ENCODE measurements at places on chromosomes 2 and 18.

- DNase-seq = no peak
These were observed 116.4 kb downstream of the INO80D start for GRCh38 chr2:205969584-205969983.

DNA sequence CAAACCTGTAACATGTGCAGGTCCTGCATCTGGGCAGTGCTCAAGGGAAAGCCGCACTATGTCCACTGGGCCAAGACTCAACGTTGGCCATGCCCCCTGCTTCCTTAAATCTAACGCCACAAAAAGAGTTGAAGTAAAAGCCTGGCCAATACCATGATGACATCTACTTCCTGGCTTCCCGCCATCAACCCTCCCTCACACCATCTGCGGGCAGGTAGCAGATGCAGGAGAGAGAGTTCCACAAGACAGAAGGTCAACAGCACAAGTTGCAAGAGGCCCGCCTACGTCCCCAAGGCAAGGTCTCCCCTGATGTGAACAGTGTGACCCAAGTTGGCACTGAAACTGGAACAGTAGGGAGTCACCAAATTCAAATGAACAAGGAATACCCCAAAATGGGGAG is 48.4 kb downstream of the ABCG8 start:
- DNase-seq = no peak

- no peak for DNase-seq
These were observed 88.8 kb downstream of the KYNU start for GRCh38 chr2:142966284-142966683.

DNA sequence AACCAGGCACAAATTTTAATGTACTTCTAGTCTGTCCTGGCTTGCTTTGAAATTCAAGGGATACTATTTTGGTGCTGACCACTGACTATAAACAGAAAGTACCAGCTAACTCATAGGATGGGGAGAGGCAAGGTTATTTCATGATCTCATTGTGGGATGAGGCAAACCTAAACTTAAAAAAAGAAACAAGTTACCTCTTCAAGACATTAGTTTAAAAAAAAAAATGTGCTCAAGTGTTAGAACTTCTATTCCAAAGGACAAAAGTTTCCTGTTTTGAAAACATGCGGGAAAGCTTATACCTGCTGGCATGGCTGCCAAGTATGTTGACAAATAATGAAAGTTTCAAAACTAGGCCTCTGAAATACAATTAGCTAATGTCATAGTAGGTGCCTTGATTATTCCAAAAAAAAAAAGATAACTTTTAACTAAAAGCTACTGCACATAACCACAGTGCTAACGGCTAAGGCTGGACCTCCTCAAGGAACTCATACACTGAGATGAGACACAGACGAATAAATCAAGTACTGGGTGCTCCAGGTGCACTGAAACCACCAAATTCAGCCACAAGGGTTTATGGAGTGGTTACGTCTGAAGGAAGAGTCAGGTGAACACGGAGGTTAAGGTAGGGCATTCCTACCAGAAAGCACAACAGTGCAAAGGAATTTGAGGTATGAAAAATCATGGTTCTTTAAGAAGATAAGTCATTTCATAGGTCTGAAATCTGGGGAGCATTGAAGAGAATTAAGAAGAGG is 38.1 kb downstream of the TMEM131 start:
- no peak for DNase-seq

DNA sequence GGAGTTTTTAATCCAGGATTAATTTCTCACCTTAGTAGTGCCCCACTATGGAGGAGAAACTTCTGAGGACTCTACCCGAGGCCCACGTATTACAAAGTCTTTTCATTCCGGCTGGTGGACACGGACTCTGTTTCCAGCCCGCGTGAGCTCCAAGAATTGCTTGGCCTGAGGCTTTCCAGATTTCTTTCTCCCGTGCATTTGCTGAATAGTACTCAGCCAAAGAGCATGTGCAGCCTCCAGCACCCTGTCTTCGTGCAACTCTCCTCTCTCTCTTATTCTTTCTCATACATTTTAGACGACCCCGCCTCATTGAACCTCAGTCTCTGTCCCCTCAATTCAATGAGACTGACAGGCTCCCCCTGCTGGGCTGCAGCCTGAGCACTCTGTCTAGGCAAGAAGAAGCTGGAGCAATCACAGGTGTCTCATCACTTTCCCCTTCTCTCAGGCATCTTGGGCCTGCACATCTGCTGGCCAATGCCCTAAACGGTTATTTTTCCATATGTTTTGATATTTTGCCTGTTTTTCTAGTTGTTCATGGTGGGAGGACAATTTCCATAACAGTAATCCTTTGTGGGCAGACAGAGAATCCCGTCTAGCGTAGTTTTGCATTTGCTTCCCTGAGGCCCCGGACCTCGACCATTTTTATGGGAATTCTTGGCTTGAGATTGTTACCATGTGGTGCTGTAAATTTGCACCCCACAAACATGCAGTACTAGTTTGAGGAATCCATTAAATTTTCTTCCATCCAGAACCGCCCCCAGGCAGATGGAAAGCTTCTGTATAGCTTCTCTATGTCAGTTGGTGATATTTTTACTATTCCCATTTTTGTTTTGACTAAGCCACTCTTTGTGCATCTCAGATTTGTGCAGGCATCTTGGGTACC is 50.1 kb upstream of the LPIN2 start:
- no peak for DNase-seq

DNA sequence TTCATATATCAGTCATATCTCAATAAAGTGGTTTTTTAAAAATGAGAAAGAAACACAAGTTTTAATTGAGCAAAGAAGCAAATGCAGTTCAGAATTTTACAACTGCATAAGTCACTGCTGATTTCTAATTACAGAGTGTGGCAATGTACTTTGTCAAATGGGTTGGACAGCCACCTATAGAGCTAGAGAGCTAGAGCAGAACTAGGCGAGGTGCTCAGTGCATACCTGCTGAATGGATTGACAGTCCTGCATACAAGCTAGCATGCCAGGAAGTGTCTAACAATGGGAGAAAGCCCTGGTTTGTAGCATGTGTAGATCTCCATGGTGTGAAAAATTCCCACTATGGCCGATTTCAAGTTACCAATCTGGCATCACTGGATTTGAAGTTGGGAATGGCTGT is 106.3 kb upstream of the CDCA7 start:
- no peak for DNase-seq

GRCh38 chr2:229475778-229476177 is 204.7 kb upstream of the PID1 start:
- DNase-seq = no peak

DNA sequence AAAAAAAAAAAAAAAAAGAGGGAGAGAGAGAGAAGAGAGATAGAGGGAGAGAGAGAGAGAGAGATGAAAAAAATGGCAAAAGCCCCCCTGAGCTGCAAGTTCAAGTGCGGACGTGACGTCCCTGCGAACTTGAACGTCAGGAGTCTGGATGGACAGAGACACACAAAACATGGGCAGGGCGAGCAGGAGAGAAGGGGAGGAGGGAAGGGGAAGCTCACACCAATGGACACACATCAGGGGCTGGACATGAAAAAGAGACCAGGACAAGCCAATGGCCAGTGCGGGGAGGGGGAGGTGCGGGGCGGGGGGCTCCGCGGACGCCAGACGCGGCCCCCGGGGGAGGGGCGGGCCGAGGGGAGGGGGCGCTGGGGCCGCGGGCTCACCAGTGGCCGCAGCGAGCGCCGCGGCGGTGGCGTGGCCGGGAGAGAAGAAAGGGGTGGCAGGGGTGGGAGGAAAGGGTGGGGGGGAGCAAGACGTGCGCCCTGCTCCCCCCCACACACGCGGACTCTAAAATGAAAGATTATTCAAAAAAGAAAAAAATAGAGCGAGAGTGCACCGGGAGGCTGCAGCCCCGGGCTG is at the start of gene BCL11A:
TSS of gene BCL11A (minus strand) at position 160 of the 579 bp plus-strand sequence. CDS start 384 bp downstream, outside the sequence.
- peak; percentile 49 for DNase-seq

GRCh38 chr2:38099099-38100028 is 23.4 kb upstream of the CYP1B1 start:
- no peak for DNase-seq

- DNase-seq = no peak
These were observed 364.8 kb downstream of the TGIF1 start for GRCh38 chr18:3814816-3815215.

GRCh38 chr18:63288311-63288710 is 31.3 kb downstream of the BCL2 start:
- no peak for DNase-seq

DNA sequence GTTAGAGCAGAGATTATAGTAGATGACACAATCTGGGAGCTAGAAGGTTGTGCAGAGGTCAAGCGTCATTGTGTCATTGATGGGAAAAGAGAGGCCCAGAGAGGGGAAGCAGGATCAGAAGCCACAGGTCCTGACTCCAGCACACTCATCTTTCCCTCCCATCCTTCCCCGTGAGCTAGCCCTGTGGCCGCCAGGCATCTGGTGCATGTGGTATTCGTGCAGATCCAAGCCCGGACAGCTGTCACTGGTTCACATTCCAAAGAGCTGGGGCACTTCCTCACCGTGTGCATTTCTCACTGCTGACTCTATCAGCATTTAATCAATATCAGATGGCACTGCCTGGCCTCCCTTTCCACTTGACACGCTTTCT is 94.1 kb upstream of the THOC1 start:
- DNase-seq = peak; percentile 92

- DNase-seq = peak; percentile 97
These were observed 60.8 kb downstream of the EFEMP1 start for GRCh38 chr2:55862673-55863390.

DNA sequence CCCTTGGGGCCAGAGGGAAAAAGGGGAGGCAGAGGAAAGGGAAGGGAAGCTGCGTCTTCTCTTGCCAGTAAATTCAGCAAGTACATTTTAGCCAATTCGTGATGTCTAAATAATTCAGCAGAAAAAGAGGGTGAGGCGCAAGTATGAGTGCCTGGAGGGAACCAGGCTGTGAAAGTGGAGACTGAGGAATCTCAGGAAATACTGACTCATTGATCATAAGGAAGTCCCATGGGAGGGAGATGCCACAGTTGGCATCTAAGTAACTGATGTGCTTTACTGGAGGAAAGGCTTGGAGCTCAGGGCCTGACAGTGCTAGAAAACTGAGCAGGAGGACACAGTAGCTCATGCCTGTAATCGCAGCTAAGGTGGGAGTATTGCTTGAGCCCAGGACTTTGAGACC is 31.1 kb downstream of the KIF5C start:
- DNase-seq = no peak

DNA sequence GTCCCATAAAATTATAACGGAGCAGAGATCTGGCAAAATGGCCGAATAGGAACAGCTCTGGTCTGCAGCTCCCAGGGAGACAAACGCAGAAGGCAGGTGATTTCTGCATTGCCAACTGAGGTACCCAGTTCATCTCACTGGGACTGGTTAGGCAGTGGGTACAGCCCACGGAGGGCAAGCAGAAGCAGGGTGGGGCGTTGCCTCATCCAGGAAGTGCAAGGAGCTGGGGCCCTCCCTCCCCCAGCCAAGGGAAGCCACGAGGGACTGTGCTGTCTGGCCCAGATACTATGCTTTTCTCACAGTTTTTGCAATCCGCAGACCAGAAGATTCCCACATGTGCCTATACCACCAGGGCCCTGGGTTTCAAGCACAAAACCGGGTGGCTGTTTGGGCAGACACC is 22.8 kb downstream of the ICA1L start:
- DNase-seq = no peak

GRCh38 chr18:43589611-43590151 is 312.4 kb upstream of the SYT4 start:
- DNase-seq = no peak

DNA sequence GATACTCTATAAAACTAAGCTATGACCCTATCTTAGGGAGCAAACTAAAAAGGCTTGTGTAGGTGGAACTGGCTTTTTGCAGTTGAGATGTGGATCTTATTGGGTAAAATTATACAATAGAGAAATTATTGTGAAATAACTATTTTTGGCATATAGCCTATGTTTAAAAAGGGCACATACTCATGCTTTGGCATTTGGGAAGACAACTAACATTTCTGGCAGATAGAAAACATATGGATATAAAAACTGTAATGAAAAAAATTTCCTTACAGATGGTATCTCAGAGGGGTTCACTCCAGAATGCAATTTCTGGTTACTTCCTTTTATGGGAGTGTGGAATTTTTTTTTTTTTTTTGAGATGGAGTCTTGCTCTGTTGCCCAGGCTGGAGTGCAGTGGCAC is 120.1 kb upstream of the CCDC195 start:
- DNase-seq = no peak

DNA sequence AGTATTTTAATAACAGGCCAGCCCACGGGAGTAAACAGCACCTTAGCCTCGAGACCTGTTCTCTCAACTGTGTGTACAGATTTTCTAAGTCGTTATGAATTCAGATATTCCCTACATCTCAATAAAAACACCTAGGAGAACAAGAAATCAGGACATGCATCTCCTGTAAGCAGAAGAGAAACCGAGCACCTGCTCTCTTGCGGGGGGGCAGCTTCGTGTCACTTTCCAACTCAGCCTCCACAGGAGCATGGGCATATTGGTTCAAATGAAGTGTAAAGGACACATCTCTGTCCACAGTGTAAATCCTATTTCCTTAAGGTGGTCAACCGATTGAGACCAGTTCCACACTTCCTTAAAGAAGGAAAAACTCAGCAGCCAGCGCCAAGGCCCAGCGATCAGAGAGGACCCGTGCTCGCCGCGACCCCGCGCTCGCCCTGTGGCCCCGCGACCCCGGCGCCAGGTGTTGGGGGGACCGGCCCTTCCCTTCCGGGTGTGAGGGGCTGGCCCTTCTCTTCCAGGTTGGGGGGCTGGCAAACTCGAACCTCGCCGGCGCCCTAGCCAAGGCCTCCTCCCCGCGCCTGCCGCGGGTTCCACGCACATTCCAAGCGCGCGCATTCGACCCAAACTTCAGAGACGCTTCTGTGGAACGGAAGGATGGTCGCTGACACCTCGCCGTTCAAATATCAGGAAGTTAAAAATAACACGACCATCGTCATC is 652 bp downstream of the SH3YL1 start:
- no peak for DNase-seq

GRCh38 chr18:6971823-6972478 is 145.6 kb downstream of the LAMA1 start:
- no peak for DNase-seq

DNA sequence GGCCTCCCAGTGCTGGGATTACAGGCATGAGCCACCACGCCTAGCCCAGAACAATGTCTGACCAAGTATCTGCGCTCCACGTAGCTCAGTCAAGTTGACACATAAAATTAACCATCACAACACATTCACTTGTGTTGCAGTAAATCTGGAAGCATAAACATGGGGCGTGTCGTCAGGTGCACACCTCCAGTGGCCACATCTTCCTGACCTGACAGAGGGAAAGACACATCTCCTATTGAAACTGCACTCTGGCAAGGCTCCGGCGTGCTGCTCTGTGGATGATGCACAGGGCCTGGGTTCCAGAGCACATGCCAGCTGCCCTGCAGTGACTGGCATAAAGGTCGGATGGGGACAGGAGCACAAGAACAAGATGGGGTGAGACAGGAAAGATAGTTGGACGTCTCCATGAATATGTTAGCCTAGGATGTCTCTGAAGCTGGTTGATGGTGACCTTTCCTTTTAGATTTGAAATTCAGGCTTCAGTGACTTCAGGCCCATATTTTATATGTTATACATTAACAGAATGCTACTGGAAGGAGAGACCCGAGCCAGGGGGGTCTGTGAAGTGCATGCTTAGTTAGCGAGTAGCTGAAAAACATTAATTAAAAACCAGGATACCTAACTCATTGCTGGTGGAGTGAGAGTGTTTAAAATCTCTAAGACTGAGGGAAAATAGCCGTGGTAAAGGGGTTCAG is 10.9 kb downstream of the IMPA2 start:
- no peak for DNase-seq
